ENCODE measurements at places on chromosomes 2 and 18.

DNA sequence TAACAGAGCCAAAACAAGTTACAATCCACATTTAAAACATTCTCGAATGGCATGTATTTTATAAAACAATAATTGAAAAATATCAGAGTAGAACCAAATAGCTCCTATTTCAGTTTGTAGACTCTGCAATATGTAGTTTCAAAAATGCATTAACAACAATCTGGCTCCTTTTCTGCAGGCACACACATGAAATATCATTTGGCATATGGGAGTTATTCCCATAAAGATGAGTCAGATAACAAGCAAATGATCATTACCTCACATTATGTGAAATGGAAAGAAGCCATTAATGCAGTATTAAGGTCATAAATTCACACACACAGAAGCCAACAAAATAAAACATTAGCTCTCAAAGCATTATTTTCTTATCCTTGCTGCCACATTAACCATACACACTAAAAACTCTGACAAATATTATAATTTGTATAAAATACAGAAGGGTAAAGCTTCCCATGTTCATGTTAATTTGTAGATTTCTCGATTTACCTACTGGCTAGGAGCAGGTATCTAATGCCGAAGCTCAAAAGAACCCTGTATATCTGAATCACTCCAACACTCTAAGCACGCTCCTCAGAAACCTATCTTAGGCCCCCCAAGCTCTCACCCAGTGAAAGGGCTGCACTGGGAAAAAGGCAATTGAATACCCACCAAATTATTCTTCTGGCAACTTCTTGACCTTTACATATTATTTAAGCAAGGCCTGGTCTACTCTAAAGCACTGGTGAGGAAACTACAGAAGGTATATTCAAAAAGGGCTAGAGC lies 13.8 kb downstream of the NBAS start:
- DNase-seq, result no peak

- no peak for DNase-seq
Measured at GRCh38 chr2:188870289-188870688, 103.9 kb upstream of the COL3A1 start.

- DNase-seq, result no peak
Measured at GRCh38 chr2:62547854-62548253, 41.9 kb upstream of the TMEM17 start.

- DNase-seq, result no peak
Measured at GRCh38 chr2:69798290-69798908, 31.1 kb upstream of the GMCL1 start.

DNA sequence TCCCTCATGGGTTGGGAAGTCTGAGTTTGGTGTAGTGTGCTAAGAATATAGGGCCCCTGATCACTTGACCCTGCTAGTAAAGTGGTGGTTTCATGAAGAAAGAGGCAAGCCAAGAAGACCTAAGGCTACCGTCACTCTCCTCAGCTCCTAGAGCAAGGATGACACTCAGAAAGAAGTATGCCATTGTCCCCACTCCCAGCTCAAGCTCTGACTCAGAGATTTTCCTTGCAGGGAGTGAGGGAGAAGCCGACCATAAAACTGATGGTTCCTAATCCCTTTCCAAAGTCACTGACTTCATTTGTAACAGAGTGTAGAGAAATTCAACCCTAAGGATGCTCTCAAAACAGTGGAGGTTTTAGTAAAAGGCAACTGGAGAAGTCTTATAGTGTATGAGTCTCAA lies 80.9 kb downstream of the ICA1L start:
- no peak for DNase-seq

GRCh38 chr2:156666130-156666785 lies 230.1 kb downstream of the GPD2 start:
- no peak for DNase-seq

Data from stimulated activated CD8-positive, alpha-beta memory T cell treated with anti-CD3 and anti-CD28 coated beads, Interleukin-2, amount 100 ng/mL, for 1 hour (primary cell).